ENCODE measurements at places on chromosomes 16 and 17. TPM values are rescaled to one million over a fixed set of nuclear protein-coding genes. Genes with fewer than 3 reads are reported as not detected.

Gene TBC1D3E
- 3.8 TPM for total RNA-seq

- no peak overlapping the region for H3K27ac ChIP-seq
- H3K36me3 ChIP-seq: peaks cover 16% of the 10 kb centered on the region
- H3K27me3 ChIP-seq: no peaks in the 10 kb centered on the region
- peaks cover 6% of the 10 kb centered on the region for H3K4me1 ChIP-seq
- H3K4me3 ChIP-seq: no peak overlapping the region
These were observed 149.1 kb upstream of the CHMP6 start for GRCh38 chr17:80842456-80843013.

DNA sequence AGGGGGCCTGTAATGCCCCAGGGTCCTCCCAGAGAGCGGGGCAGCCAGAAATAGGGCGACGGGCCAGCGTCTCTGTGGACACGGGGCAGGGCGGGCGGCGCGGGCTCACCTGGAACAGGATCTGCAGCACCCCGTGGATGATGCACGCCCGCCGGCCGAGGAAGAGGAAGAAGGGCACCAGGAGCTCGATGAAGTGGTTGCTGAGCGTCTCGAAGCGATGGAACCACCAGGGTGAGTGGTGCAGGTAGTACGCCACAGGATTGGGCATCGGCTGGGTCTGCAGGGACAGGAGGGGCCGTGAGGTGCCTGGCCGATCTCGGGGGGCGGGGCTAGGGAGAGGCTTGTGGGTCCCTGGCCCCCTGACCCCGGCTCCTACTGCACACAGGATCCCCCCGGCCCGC, 78.9 kb upstream of the GNG13 start:
- DNase-seq: no peak
- no peaks in the 10 kb centered on the region for H3K4me1 ChIP-seq
- no peak overlapping the region for H3K4me3 ChIP-seq
- no peak overlapping the region for H3K27ac ChIP-seq
- H3K36me3 ChIP-seq: no peaks in the 10 kb centered on the region

- H3K4me3 ChIP-seq: no peak overlapping the region
- H3K27me3 ChIP-seq: no peaks in the 10 kb centered on the region
- DNase-seq: no peak
These were observed 89.1 kb downstream of the BCAS3 start for GRCh38 chr17:60766778-60767190.

DNA sequence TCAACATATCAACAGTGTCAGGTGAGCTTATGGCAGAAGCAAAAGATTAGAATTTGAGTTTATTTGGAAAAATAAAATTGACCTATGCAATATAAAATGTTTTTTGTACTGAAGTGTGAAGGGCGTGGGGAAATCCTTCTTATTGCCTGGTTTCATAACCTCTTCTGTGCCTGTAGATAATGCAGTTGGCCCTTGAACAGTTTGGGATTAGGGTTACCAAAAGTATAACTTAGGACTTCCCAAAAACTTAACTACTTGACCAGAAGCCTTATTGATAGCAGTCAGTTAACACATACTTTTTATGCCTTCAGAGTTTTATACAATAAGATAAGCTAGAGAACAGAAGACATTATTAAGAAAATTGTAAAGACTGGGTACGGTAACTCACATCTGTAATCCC, 66.0 kb downstream of the TMC6 start:
- H3K27ac ChIP-seq: no peak overlapping the region
- H3K4me1 ChIP-seq: no peaks in the 10 kb centered on the region
- DNase-seq: no peak
- no peaks in the 10 kb centered on the region for H3K27me3 ChIP-seq
- peaks cover 11% of the 10 kb centered on the region for H3K36me3 ChIP-seq
